ENCODE measurements at places on chromosomes 2 and 18. TPM values are rescaled to one million over a fixed set of nuclear protein-coding genes. Genes with fewer than 3 reads are reported as not detected.

DNA sequence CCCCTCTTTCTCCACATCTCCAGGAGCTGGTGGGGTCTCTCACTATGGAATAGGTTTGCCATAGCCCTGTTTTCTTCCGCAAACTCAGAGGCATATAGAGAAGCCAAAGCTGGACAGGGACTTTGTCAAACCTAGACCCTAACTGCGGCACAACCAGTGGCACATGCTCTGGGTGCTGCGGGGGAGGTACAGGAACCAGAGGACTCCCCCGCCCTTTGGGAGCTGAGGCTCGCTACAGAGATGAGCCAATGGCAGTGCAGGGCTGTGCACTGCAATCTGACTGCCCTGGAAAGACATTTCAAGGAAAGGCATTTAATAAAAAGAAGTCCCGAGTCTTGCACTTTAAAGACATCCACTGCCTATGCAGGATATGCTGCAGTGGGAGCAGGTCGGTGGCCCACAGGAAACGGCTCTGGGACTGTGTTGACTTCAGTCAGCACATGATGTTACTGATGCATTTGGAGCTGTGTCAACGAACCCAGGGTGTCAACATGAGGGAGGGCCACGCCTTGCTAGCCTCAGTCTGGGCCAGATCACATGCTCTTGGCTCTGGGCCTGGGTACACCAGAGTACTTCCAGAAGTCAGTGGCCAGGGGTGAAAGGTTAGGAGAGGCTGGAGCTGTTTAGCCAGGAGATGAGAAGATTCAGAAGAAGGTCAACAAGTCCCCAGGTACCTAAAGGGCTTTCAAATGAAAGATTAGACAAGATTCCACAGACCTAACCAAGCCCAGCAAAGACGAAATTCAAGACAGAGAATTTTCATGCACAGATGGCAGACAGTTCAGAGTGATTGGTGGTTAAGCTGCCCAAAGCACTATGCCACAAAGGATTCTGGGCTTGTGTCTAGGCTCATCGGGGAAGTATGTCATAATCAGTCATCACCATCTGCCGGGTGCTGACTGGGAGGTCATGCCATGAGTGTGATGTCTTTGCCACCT lies 8.2 kb downstream of the SLC35F6 start:
- DNase-seq, result peak; percentile 93

DNA sequence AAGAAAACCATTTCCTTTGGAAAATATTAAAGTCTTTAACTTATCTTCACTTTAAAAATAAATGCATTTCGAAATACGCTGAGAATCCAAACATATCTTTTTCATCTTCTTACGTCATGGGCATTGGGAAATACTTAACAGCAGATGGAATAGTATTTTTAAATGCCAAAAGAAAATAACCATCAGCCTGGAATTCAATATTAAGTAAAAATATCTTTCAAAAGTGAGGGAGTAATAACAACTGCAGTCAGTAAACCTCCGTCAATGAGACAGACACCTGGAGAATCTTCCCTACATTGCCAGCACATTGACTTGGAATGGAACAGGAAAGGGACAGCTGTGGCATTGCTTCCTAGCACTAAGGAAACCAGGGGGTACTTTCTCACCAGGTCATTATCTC lies 290.4 kb upstream of the TNP1 start:
- no peak for DNase-seq

Gene GPC1
- total RNA-seq, result 291 TPM

GRCh38 chr2:9137379-9138150 lies 69.0 kb upstream of the ASAP2 start:
- DNase-seq, result no peak

Gene TGFA
- total RNA-seq, result 0.73 TPM

GRCh38 chr2:58669998-58670397 lies 428.9 kb upstream of the FANCL start:
- DNase-seq, result no peak

- DNase-seq, result no peak
Measured at GRCh38 chr2:175036582-175037018, 31.4 kb upstream of the CHN1 start.

DNA sequence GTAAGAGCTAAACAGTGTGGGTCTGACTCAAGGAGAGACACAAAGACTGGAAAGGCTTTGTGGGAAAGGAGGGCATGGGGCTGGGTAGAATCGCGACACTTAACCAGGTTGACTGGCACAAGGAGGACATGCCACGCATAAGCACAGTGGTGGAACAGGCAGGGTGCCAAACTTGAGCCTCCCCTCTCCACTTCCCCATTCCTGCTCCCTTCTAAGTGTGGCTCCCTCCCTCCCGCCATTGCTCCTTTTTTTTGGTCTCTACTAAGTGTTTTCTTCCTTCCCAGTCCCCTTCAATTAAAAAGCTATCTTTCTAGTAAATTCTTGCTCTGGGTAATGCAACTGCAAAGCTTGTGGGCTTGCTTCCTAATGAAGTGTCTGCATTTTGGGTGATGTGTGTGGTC lies 40.3 kb upstream of the ZFP36L2 start:
- DNase-seq, result no peak

Gene PLA2R1
- total RNA-seq, result 3.0 TPM

DNA sequence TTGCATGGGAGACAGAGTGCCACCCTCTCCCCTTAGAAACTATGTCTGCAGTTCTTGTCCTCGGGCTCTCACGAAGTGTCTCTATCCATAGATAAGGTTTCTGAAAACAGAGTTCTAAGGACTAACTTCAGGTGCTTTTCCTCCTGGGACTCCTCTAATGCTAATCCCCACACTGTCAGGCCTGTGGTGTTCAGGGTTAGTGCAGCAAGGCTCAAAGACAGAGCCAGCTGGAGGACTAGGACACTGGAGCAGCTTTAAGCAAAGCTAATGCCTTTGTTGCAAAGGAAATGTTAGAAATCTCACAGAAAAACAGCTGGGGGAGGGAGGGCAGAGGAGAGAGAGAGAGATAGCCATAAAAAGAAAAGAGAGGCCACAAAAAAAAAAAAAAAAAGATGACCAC lies 824.0 kb upstream of the FSHR start:
- DNase-seq, result no peak

DNA sequence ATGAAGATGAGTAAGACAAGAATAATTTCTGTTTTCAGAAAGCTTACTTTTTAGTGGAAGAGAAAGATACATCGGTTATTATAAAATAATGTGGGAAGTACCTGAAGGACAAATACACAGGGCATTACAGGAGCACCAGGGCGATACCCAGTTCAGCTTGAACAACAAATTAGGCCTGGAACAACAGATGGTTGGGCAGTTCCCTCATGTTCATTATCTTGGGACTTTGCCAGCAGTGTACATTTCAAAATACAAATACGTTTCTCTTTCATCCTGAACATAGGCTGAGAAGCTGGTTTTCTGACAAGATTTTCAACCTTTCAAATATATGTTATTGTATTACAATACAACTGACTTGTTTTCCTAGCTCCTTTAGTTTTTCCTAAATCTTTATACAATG lies 79.6 kb downstream of the TGIF1 start:
- DNase-seq, result no peak

DNA sequence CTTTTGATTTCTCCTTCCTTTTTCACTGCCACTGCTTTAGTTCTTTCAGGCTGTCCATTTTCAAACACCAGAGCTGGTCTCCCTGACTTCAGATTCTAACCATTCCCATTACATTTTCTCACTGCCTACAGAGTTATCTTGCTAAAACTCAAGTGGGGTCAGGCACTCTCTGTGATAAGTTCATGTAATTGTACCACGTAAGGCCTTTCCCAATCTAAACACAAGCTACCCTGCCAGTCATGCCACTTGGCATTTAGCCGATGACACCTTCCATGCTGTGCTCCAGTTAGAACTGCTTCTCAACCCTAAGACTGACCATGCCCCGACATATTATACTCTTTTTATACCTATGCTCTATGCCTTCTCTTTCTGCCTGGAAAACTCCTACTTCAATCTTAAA lies 592.4 kb downstream of the DPP10 start:
- DNase-seq, result no peak

Gene DAPL1
- total RNA-seq, result not detected

GRCh38 chr2:119109866-119110265 lies 48.7 kb downstream of the C1QL2 start:
- DNase-seq, result no peak

DNA sequence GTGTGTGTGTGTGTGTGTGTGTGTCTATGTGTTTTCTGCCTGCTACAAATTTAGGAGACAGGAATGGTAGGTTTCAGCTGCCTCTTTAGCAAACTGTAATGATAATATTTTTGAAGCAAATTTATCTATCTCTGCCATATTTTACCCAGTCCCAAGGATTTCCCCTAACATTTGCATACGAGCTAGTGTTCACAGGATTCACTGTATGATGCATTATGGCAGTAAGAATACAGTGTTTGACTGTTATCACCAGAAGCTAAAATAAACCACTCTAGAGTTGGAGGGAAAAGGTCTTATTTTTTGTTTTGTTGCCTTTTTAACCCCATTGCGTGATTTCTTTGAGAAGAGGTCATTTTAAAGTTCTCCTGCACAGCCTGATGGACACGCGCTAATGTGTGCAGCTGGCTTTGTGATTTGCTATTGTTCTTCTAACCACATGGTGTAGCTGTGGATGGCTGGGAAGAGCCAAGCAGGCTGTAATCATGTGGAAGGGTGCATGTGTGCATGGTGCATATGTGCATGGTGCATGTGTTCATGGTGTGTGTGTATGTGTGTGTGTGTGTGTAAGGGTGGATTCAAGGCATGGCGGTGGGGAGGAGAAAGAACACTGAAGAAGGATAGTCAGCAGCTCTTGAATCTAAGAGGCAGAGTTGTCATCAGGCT lies 62.4 kb downstream of the PLB1 start:
- no peak for DNase-seq

GRCh38 chr2:135510577-135510976 lies 20.4 kb downstream of the ZRANB3 start:
- DNase-seq, result no peak

DNA sequence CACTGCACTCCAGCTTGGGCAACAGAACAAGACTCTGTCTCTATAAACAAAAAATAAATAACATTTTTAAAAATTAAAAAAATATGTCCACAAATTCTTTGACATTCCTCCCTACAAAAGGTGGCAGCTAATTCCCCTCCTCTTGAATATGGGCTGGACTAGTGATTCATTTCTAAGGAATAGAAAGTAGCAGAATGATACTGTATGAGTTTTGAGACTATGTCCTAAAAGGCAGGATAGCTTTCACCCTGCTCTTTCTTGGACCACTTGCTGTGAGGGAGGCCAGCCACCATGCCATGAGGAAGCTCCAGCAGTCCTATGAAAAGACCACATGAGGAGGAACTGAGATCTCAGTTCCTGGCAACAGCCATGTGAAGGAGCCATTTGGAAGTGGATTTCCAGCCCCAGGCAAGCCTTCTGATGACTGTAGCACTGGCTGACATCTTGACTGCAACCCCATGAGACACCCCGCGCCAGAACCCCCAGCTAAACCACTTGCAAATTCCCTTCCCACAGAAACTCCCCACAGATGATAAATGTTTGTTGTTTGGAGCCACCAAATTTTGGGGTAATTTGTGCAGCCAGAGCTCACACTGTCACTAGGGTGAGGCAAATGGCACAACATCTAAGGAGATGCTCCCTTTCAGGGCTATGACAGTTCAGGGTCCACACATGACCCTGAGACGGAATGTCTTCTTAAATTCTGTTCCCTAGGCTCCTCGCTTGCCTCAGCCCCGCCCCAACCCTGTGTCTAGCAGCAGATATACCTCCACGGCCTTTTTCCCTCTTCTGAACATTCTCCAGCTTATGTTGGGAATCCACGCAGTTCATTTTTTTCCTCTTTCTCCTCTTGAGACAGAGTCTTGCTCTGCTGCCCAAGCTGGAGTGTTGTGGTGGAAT lies 17.1 kb upstream of the ATOH8 start:
- peak; percentile 15 for DNase-seq

GRCh38 chr18:58549814-58550339 lies 79.0 kb downstream of the ALPK2 start:
- DNase-seq, result no peak

GRCh38 chr2:224077773-224078507 lies 38.9 kb upstream of the SERPINE2 start:
- DNase-seq, result no peak

GRCh38 chr18:76564655-76565237 lies 69.7 kb upstream of the ZNF516 start:
- no peak for DNase-seq

Gene TUBB8B
- total RNA-seq, result not detected

- no peak for DNase-seq
Measured at GRCh38 chr2:115694651-115695050, 1252.2 kb downstream of the DPP10 start.

DNA sequence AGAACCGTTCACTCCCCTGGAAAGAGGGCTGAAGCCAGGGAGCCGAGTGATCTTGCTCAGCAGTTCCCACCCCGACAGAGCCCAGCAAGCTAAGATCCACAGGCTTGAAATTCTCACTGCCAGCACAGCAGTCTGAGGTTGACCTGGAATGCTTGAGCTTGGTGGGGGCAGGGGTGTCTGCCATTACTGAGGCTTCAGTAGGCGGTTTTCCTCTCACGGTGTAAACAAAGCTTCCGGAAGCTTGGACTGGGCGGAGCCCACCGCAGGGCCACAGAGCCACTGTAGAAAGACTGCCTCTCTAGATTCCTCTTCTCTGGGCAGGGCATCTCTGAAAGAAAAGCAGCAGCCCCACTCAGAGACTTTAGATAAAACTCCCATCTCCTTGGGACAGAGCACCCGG lies 180.8 kb downstream of the WDR7 start:
- DNase-seq, result no peak

- DNase-seq, result peak; percentile 20
Measured at GRCh38 chr2:232890536-232890895, 20.5 kb downstream of the SNORC start.

DNA sequence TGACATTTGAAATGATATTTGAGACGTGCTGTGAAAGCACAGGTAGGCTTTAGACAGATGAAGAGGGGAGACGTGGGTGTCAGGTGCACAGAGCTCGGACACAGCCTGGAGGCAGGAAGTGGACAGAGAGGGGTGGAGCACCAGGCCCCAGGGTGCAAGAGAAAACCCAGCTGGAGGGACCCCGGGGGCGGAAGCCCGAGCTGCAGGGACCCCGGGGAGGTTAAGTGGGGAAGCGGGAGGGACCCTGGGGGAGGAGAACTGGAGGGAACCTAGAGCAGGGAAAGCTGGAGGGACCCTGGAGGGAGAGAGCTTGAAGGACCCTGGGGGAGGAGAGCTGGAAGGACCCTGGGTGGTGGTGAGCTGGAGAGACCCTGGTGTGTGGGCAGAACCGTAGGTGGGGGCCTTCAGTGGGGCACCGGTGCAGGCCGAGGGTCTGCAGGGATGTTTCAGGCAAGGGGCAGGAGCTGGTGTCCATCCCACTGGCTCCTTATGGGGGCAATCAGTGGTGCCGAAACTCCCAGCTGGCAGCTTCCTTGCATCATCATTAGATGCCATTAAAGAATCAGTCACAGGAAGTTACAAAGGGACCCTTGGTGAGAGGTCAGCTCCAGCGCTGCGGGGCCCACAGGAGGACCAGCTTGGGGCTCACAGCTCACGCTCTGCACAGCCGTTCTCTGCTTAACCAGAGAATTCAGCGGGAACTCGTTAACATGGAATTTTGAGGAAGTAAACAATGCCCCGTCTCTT lies 246.6 kb downstream of the EIPR1 start:
- DNase-seq, result no peak

Gene ATG9A
- 66.3 TPM for total RNA-seq

DNA sequence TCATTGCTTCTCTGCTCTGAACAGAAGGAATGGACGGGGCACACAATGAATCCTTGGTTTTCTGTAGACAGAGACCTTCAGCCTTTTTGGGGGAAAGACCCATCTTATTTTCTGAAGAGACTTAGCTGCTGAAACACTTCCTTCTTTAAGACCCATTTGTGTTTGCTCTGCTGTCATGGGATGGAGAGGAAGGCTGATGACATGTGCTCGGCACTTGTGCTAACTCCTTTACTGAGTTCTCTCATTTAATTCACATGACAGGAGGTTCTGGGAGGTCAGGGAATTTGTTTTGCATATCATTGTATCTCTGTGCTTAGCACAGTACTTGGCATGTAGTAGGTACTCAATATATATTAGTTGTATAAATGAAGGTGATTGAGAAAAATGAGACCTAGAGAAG lies 39.0 kb downstream of the OXER1 start:
- no peak for DNase-seq
